Activated T-helper 9 cell treated with anti-CD3 and anti-CD28 coated beads, Interleukin-2, amount 50 U/mL, for 16 hours (primary cell): ENCODE measurements at places on chromosomes 13 and 19.

DNA sequence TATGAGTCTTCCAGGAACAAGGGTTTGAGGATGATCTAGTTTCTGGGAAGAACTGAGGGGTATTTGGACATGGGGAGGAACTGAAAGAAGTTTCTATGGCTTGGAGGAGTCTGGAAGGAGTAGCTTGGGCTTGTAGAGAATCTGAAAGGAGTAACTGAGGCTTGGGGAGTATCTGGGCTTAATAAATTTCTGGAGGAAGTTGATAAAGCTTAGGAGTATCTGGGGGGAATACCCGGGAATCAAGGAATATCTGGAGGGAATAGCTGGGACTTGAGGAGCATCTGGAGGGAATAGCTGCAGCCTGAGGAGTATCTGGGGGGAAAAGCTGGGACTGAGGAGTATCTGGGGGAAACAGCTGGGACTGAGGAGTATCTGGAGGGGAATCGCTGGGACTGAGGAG lies 16.0 kb downstream of the FSD1 start:
- no peak for DNase-seq

DNA sequence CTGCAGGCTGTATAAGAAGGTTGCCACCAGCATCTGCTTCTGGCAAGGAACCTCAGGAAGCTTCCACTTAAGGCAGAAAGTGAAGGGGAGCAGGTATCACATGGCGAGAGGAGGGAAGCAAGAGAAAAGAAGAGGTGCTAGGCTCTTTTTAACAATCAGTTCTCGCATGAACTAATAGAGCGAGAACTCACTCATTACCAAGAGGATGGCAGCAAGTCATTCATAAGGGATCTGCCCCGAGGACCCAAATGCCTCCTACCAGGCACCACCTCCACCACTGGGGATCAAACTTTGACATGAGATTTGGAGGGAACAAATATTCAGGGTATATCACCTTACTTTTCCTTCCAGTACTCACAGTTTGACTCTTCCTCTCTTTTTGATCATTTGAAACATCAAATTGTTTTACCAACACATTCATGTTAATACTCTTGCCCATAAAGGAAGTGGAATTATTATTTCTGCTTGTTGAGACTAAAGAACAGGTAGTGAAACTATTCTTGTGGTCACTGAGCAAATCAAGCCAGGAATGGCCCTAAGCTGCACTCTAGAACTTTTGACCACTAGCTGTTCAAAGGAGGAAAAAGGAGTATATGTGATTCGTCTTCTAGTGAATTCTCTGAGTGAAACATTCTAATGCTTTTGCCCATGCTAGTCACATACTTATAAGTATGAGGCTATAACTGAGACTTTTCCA lies 45.0 kb downstream of the LACC1 start:
- no peak for DNase-seq

- DNase-seq: no peak
Observed at GRCh38 chr13:90760639-90761038, 586.8 kb upstream of the MIR17HG start.

DNA sequence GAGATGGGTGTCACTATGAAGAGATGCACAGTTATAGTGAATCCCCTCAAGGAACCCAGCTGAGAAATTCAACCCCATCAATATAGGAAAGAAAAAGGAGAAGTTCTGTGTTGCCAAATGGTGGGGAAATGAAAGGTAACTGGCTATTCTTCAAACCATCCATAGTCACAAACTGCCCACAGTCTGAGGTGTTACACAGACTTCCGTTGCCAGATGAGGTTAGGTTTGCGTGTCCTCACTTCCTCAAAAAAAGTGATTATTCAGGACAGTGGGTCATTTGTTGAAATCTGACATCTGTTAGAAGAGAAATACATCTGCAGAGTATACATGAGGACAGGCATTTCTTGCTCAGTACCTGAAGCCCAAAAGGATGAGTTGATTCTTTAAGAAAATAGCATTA lies 9.0 kb downstream of the SIGLEC5 start:
- no peak for DNase-seq

DNA sequence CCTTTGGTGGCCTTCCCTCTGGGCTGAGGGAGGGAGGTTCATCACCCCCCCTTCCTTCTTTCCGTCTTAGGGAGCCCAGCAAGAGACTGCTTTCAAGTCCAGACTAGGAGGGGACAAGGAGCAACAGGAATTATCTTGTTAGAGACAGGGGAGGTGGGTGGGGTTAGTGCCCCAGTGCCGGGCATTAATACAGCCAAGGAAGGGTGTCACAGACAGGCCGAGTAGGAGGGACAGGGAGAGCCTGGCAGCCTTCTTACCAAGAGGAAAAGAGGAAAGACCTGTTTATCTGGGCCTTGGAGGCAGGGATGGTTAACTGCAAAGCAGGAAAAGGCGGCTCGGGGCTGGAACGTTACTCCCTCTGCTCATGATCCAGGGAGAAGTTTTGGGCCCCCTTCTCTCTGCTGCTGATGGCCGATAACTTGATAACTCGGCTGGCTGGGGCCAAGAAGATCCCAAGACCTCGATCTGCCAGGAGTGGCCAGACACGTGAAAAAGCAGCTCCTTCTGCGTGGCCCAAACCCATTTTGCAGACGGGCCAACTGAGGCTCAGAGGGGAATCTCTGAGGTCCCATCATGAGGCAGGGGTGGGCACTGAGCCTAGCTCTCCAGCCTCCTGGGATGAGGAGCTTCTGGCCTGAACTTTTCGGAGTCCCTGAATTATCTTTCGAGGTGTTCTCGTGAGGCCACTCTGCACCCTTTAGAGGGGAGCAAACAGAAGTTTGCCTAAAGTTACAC lies 79.3 kb downstream of the PTPRS start:
- no peak for DNase-seq

DNA sequence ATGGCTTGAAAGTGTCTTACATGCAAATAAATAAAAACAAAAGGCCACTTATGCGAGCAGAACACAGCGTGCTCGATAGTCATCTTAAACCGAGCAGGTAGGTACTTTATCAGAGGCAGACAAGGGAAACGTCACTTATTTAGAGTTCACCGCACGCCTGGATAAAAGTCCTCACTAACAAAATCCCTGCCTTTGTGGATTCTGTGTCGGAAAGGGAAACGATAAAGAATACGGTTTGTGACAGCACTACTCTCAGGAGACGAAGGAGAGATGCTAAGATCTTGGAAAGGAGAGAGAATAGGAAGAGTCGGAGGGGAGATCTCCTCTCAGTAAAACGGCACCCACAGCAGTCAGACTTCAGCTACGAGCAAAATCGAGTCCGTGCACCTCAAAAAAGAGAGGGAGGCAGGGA lies 581 bp downstream of the RCBTB1 start:
- DNase-seq: no peak

DNA sequence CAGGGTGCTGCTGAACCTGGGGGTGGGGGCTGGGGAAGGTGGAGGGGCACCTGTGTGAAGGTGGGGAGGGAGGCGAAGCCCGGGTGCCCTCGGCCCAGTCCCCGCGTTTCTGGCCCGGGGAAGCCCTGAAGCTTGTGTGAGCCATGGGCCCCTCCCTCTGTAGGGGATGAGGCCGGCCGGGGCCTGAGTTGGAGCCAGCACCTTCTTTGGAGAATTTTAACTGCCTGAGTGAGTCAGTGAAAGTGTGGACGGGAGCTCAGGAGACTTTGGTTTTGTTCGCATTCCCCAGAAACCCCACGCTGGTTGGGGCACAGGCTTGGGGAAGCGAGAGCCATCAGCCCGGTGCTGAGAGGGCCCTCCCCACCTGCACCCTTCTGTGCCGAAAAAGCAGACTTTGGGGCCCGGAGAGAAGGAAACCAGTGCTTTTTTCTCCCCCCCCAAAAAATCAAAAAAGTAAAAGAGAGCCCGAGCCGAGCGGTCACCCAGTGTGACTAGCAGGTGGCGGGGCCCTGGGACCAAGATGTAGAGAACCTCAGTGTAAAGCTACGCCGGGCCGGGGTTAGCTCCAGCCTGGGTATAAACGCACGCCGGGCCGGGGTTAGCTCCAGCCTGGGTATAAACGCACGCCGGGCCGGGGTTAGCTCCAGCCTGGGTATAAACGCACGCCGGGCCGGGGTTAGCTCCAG lies 45.1 kb downstream of the TMEM255B start:
- DNase-seq: no peak

DNA sequence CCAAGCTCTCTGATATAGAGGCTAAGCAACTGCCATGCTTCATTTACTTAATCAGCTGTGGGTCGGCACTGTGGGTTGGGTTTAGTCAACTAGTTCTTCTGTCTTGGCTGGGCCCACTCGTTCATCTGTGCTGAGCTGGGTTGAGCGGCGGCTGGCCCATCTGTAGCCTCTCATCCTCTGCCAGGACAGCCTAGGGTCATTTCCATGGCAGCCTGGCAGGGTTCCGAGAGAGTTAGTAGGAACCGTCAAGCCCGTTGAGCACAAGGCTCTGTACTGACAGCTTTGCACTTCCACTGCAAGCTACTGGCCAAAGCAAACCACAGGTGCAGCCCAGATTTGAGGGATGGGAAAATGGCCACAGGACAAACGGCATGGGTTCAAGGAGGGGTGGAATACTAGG lies 6.6 kb upstream of the ZNF835 start:
- no peak for DNase-seq

- no peak for DNase-seq
Observed at GRCh38 chr13:99439048-99439447, 62.2 kb upstream of the TM9SF2 start.

- DNase-seq: no peak
Observed at GRCh38 chr19:8304841-8305621, 3.1 kb downstream of the CD320 start.

- DNase-seq: no peak
Observed at GRCh38 chr13:112574416-112574815, 13.5 kb downstream of the TUBGCP3 start.

GRCh38 chr19:46678110-46678732 lies 17.2 kb upstream of the DACT3 start:
- DNase-seq: peak; percentile 16

GRCh38 chr13:113411216-113412023 lies 41.9 kb downstream of the ADPRHL1 start:
- DNase-seq: no peak

GRCh38 chr19:18480006-18480691 lies 41.7 kb downstream of the ELL start:
- DNase-seq: no peak

DNA sequence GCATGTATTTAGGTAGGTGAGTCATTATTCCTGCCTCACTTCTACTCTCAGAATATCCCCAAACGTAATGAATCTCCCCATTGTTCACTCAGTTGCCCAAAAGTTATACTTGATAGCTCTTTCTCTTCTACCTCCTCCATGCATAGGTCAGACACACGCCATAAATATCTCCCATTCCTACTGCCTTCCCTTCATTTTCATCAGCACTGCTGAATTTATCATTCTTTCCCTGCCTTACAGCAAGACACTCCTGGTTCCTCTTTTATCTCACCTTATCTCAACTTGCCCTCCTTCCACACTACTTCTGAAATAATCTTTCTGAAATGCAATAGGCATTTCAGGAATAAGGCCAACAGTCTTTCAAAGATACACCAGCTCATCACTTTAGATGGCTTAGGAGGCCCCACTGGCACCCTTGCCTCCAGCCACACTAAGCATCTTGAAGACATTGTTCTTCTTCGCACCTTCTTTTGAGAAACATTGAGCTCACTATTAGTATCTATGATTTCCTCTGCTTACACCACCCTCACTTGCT lies 333.9 kb downstream of the MYO16 start:
- DNase-seq: no peak

- no peak for DNase-seq
Observed at GRCh38 chr13:91664039-91664438, 265.6 kb downstream of the GPC5 start.

DNA sequence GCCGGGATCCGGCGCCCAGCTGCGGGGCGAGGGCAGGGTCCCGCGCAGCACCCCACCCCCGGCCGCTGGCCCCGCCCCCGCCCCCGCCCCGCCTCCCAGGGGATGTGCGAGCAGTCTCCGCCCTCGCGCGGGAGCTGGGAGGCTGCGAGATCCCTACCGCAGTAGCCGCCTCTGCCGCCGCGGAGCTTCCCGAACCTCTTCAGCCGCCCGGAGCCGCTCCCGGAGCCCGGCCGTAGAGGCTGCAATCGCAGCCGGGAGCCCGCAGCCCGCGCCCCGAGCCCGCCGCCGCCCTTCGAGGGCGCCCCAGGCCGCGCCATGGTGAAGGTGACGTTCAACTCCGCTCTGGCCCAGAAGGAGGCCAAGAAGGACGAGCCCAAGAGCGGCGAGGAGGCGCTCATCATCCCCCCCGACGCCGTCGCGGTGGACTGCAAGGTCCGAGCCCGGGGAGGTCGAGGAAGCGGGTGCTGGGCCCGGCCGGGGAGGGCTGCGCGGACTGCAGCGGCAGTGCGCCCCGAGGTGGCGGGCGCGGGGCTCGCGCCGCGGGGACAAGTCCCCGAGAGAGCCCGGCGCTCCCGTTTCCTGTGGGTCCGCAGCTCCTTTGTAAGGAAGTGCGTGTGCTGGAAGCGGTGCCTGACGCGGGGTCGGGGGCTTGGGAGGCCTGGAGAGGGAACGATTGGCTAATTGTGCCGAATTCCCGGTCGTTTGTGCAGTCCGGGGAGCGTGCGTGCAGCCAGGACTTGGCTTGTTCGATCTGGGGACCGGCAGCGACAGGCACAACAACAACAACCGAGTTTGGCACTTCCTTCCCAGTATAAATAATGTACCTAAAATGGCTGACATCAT lies at the start of gene ITM2B:
ITM2B (plus strand) TSS at position 161 of the 843 bp plus-strand sequence; CDS start at position 316, 155 bp downstream.
- DNase-seq: peak; percentile 54

GRCh38 chr19:32543115-32543900 lies 37.7 kb upstream of the PDCD5 start:
- no peak for DNase-seq

- DNase-seq: no peak
Observed at GRCh38 chr19:42424712-42425131, 2.5 kb downstream of the LIPE start.

DNA sequence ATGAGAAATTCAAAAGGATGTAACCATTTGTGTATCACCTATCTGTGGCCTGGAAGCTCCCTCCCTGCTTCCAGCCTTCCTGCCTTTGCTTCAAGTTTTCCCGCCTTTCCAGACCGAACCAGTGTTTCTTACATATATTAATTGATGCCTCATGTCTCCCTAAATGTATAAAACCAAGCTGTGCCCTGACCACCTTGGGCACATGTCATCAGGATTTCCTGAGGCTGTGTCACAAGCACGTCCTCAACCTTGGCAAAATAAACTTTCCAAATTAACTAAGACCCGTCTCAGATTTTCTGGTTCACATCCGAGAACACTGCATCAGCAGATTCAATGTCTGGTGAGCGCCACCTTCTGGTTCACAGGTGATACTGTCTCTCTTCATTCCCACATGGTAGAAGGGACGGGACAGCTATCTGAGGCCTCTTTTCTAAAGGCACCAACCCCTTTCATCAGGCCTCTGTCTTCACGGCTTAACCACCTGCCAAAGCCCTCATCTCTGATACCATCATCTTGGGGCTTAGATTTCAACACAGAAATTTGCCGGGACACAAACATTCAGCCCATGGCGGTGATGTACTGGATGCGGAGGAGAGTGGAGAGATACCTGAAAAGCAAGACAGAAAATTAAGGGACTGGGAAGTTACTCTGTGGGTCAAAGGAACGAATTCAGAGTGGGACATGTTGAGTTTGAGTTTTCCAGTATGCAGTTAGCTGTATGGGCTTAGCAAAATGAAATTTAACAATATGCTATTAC lies 58.7 kb upstream of the PABPC3 start:
- DNase-seq: no peak

DNA sequence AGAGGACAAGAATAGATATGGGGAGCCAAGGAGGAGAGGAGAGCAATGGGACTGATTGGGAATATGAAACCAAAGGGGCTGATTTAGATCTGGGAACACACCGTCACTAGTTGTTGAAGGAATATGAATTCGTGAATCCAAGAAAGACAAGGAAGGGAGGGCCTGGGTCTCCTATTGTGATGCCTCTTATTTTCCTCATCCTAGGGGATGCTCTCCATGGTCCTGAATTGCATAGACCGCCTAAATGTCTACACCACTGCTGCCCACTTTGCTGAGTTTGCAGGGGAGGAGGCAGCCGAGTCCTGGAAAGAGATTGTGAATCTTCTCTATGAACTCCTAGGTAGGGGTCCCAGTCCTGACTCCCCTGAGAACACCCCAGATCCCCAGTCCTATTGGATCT lies 21.5 kb downstream of the RYR1 start:
- DNase-seq: no peak
